ENCODE measurements at places on chromosomes 4 and X. TPM values are rescaled to one million over a fixed set of nuclear protein-coding genes. Genes with fewer than 3 reads are reported as not detected.

The SMPX gene
- not detected for total RNA-seq

The CCNA2 gene
- 62.8 TPM for total RNA-seq

The PRPS2 gene
- 75.8 TPM for total RNA-seq

The MAOA gene
- 349 TPM for total RNA-seq

The AADAT gene
- 5.3 TPM for total RNA-seq

The SUV39H1 gene
- total RNA-seq = 16.8 TPM

The DGAT2L6 gene
- total RNA-seq = not detected

The NUDT6 gene
- total RNA-seq = 7.9 TPM

The ZAR1 gene
- not detected for total RNA-seq

Measured in colonic mucosa (tissue), 4 donors.